ENCODE measurements at places on chromosomes 12 and 14.

- peak; percentile 61 for DNase-seq
These were observed at the start of gene NELL2 for GRCh38 chr12:44875954-44876543. Gene NELL2 (minus strand): TSS chr12:44876315. CDS start chr12:44875869, 446 bp downstream.

GRCh38 chr12:127745469-127746212 lies 521.3 kb upstream of the TMEM132C start:
- no peak for DNase-seq

DNA sequence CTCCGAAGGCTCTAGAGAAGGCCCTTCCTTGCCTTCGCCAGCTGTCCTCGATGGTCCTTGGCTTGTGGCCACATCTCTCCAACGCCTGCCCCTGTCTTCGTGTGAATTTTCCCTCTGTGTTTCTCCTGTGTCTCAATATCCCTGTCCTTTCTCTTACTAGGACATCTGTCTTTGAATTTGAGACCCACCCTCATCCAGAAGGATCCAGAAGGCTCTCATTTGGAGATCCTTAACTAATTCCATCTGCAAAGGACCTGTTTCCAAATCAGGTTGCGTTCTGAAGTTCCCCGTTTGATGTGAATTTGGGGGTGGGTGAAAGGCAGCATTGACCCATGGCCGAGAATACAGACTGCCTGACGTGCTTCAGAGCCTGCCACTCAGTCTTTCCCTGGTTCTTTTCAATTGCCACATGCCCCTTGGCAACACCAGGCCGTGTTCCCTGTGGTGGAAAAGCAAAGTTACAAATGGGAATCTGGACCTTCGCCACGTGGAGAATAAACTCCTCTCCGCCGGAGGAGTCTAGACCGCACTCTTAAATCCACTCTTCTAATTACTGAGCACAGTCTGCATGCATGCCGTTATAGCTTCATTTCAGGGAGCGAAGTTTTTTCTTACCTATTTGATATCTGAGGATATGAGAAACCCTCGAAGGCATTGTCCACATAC lies 158.8 kb downstream of the TMEM132C start:
- DNase-seq, result no peak

- no peak for DNase-seq
These were observed 599.9 kb upstream of the MDGA2 start for GRCh38 chr14:48275301-48275700.

- DNase-seq, result no peak
These were observed 62.7 kb downstream of the MUCL1 start for GRCh38 chr12:54917001-54917488.

DNA sequence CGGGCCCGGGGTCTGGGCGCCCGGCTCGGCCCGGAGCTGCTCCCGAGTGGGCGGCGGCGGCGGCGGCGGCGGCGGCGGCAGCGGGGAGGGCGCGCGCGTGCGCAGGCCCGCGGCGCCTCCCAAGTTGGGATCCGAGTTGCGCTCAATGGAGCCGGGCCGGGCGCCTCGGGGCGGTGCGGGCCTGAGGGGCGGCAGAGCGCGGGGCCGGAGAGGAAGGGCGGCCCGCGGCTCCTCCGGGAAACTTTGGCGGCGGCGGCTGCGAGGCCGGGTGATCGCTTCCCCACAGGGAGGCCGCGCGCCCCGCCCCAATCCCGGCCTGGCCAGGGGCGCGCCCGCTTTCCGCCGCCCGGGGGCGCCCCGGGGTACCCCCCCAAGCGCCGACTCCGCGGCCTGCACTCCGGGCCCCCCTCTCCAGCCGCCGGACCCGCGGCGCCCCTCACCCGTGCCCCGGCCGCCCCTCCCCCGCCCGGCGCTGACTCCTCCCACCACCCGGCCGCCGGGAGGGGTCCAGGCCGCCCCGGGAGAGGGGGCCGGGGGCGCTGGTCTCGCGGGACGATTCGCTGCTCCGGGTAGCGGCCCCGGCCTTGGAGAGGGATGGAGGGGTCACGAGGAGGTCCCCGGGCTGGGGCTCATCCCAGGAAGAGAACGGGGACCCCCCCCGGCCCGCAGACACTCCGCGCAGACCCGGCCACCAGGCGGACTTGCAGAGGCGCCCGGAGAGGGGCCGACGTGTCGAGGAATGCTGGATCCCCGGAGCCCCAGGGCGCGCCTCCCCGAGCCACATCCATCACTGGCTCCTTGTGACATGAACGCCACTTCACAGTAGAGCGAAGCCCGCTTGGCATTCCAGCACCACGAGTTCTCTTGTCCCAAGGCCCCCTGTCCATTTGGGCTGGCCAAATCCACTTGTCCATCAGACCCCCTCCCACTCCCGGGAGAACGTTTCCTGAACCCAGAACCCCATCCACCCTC lies at the start of gene RILPL1:
Gene RILPL1, minus strand, starts transcription at position 48 of the 972 bp plus-strand sequence. CDS start 237 bp downstream, outside the sequence.
- peak; percentile 16 for DNase-seq

DNA sequence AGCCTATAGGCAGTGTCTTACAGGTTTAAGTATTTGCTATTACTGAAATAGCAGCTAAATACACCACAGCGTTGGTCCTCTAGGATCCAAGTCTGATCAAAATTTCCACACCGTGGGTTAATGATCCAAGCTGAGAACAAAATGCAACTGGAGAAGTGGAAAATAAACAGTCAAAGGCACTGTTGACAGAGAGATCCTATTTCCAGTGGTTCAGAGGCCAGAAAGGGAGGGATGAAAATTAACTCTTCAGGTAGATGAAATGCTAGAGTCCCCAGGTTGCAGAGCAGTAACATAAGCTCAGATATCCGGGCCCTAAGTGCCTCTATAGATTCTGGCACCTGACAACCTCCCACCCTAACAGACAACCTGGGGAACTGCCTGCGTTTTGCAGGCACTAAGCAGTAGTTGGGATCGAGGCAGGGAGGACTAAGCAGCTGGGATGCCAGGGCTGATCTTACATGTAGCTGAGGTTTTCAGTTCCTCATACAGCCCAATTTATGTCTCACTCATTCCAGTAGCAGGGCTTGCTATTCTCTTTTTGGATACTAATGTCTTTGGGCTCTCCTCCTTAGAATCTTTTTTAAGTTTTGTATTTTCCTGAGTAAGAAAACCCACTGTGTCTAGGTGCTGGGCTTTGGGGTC lies 42.7 kb upstream of the CRACR2A start:
- DNase-seq, result no peak

GRCh38 chr12:3178671-3179313 lies 101.6 kb downstream of the TSPAN9 start:
- DNase-seq, result no peak

DNA sequence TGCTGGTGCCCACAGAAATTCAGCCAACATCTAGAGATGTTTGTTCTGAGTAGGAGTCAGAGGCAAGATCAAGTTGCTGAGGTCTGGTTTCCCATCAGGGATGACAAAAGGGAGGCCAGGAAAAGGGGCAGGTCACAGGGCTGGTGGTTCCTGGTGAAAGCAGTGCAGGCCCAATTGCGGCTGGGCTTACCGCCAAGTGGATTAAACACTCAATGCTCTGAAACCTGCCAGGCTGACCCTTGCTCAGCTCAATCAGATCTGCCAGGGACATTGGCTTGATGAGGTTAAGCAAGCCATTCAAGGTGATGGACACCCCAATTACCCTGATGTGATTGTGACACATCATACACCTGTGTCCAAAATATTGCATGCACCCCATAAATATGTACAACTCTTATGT lies 5.5 kb upstream of the OAS1 start:
- DNase-seq, result no peak

GRCh38 chr14:81990312-81990761 lies 456.7 kb upstream of the SEL1L start:
- no peak for DNase-seq

GRCh38 chr12:51809193-51809592 lies 39.3 kb downstream of the FIGNL2 start:
- no peak for DNase-seq

Data from T-helper 22 cell (primary cell).